RWPE1 (cell line): ENCODE measurements at places on chromosomes 12 and 14.

DNA sequence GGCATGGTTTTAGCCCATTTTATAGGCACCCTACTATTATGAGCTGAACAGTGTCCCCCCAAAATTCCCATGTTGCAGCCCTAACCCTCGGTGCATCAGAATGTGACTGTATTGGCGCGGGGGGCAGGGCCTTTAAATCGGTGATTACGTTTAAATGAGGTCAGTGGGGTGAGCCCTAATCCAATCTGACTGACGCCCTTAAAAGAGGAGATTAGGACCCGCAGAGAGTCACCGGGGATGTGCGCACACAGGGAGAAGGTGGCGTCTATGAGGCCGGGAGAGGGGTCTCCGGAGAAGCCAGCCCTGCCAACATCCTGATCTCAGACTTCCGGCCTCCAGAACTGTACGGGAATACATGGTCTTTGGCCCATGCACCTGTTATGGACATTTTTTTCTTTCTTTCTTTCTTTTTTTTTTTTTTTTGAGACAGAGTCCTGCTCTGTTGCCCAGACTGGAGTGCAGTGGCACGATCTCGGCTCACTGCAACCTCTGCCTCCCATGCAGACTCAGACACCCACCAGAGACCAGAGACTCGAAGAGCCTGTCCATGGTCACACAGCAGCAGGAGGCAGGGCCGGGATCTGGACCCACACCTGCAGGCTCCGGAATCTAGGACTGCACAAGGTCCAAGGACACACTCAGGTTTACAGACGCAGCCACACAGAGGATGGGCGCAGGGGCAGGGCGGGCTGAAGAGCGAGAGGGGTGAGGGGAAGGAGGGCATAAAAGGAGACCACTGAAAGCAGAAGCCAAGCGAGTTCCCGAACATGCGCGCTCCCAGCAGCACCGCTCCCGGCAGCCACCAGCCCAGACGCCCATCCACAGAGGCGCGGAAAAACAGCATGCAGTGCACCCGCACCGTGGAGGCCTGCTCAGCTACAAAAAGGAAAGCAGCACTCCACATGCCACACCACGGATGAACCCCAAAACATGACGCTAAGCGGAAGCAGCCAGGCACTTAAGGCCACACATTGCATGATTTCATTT is 19.0 kb downstream of the SCARB1 start:
- DNase-seq, result no peak

GRCh38 chr12:105433804-105434203 is 103.3 kb downstream of the C12orf75 start:
- peak; percentile 30 for DNase-seq

- DNase-seq, result no peak
Measured at GRCh38 chr14:58368956-58369355, 26.8 kb upstream of the TOMM20L start.

DNA sequence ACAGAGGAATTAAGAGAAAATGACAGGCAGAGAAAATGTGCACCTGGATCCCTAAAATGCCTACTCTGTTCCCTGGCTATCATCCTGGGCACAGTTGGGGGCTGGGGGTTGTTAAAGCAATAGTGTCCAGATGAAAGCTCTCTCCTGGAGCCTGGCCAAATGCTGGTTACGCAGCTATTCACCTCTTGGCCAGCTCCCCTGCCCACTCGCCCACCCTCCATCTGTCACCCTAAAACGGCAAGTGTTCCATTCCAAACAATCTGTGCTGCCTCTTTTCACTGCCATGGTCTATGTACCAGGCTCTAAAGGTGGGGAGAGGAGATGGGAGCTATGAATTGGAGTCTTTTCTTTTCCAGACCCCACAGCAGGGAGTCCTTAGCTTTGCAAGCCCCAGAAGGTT is 24.7 kb upstream of the NPFF start:
- DNase-seq, result no peak

- no peak for DNase-seq
Measured at GRCh38 chr12:96828169-96828789, 78.8 kb upstream of the NEDD1 start.

DNA sequence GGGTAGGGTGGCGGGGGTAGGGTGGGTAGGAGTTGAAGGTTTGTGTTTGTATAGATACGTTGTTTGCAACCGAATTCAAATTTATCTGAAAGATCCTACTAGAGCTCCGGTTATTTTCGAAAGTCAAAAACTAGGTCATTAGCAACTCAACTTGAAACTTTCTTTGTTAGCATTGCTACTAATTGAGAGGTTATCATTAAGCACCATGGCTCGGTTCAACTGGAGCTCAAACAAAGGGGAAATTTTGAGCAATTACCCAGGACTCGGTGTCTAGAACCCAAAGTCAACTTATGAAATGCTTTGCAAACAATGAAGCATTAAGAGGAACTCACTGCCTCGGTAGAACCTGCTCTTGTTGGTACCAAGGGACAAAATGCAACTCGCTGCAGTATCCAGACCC is 207.7 kb downstream of the BCAT1 start:
- no peak for DNase-seq

DNA sequence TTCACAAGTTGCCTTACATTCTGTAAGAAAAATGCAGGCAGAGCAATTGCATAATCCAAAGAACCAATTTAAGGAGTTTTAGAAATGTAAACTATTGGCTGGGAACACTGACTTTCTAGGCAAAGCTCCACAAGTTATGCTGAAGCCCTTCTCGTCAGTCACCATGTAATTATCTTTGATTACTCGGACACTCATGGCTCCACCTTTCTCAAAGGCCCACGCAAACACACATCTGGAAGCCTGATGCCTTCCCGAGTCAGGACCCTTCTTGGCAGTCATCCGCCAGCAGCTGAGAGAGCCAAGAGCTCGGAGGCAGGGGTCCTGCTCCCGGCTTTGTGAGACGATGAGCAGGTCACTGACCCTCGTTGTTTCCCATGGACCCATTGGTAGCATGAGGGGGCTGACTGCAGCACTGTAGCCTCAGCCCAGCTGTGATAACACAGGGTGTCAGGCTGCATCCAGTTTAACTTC is 202.2 kb downstream of the TMEM132D start:
- no peak for DNase-seq

DNA sequence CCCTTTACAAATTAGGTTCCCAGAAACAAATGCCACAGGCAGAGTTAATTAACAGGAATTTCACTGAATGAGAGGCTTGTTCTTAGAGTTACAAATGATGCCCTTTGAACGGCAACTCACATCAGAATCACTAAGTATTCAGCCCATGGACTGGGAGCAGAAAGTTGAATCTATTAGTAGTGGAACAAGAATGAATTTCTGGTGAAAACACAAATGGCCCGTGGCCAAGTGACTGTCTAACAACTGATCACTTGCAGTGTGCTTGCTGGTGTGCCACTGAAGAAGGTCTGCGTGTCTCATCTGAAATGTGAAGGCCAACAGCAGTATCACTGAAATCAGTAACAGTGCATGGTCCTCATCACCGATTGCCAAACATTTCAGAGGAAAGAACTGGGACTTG is 893.4 kb upstream of the TMEM132C start:
- DNase-seq, result no peak

GRCh38 chr14:53628732-53629430 is 327.7 kb downstream of the BMP4 start:
- DNase-seq, result no peak

DNA sequence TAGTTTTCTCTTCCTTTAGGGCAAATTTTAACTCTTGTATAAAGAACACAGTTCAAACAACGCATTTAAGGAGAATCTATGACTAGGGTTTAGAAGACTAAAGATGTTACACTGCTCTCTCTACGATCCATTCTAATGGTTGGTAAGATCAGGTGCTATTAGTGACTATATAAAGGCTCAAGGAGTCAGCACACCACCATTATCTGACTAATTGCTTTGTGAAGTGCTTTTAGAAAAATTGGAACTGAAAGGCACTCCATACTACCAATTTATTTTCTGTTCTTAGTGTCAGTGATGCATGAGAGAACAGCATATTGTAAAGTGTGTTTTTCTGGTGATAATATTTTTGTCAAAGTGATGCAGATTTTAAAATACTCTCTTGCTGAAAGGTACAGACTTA is 136.8 kb downstream of the SYT1 start:
- no peak for DNase-seq

DNA sequence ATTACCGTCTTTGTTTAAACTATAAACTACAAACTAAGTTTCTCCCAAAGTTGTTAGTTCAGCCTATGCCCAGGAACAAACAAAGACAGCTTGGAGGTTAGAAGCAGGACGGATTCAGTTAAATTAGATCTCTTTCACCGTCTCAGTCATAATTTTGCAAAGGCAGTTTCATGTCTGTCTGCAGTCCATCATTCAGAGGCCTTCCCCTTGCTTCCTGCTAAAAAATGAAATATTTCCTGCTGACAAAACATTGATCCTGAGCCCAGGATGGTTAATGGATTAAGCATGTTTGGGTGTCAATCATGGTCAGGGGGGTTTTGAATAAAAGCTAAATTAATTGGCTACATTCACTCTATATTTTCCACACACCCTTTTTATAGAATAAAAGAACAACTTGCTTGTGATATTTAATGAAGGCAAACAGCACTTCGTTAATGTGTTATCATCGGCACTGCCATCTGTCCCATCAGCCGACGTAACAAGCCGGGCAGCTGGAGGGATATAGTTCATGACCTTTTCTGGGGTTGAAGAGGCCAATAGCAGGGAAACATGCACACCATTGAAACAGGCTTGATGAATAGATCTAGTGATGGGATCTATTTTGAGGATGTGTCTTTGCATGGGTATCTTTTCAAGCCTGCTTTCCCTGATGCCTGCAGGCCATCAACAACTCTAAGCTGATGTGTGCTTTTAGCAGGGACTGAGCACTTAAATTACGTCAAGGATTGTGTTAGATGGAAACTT is 521.3 kb upstream of the TMEM132C start:
- DNase-seq, result no peak

DNA sequence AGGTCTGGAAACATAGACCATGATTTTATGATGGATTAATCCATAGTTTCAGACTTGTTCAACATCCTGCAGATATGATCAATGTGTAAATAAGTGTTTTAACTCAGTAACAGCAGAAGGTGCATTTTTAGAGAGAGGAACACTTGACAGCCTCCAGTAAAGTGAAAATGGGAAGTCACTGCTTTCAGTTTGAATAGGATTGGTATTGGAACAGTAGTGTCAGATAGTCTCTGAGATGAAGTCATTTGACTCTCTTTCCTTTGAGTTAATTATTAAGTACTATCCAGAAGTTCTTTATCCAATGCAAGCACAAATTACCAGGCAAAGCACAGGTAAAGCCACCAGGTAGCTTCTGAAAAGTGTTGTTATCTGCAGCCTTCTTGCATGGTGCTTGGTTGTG is 14.5 kb upstream of the NAV3 start:
- DNase-seq, result no peak

GRCh38 chr12:49496417-49497360 is 42.1 kb upstream of the KCNH3 start:
- no peak for DNase-seq

DNA sequence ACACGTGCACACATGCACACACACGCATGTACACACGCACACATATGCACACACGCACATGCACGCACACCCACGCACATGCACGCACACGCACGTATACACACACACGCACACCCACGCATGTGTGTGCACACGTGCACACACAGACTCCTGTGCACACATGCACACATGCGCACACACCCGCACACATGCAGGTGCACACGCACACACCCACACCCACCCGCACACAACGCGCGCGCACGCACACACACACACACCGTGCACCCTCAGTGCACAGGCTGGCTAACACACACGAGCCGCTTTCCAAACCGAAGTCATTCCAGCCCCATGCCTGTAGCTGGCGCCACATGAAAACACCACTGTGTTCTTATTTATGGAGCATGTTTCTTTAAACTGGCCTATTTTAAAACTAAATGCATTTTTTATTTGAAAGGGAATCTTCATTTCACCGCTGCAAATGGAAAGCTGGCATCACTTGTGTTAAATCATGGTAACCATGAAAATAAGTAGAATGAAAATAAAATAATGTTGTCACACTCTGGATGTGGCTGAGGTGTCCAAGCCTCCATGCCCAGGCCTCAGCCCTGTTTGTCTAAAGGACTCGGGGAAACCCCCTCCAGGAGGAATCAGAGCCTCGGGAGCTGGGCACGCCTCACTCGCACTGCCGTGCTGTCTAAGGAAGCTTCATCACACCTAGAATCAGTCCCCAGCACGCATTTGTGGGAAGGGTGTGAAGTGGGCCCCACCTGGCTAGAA is 45.1 kb downstream of the GALNT9 start:
- peak; percentile 58 for DNase-seq

- no peak for DNase-seq
Measured at GRCh38 chr14:54170301-54170700, 213.7 kb upstream of the BMP4 start.

DNA sequence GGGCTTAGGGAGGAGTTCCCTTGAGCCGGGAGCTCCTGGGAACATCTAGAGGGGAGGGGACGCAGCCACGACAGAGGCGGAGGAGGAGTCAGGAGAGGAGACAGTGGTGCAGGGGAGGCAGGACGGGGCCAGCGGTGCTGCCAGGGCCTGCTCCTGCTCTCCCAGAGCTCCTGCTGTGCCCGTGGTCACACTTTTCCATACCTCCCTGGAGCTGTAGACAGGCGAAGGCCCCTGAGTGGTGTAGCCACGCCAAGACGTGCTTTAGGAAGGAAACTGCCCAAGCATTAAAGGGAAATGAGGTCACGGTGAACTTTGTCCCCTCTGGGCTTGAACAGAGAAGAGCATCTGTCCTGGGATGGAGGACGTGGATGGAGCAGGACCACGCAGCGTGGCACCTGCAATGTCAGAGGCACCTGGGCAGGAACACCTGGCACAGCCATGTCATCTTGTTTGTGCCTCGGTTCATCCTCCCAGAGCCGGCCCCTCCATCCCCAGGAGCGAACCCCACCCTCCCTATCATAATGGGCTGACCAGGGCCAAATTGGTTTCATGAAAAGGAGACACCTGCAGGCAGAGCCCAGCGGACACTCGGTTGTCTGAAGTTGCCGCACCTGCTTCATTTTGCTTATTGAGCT is 239.5 kb upstream of the SFSWAP start:
- DNase-seq, result no peak

GRCh38 chr14:101665478-101666078 is 95.9 kb upstream of the PPP2R5C start:
- DNase-seq, result peak; percentile 70
